ENCODE measurements at places on chromosomes 5 and 9.
A peak's percentile ranks its signal among the peaks of the same experiment; 100 is the strongest.

DNA sequence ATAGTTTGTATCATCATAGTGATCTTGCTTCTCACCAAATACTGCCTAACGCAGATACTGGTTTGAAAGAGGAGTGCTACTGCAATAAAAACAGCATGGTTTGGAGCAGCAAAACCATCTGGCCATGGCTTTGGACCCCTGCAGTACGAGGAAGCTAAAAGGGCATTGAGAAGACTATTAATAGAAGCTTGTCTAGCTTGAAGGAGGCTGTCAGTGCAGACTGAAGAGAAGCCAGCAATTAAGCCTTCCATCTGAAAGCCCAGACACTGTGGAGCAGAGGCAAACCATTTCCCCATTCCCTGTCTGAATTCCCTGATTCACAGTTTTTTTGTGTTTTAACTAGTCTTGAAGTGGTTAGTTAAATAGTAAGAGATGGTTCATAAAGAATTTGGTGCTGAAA is 281.6 kb downstream of the PTPRD start:
- no peak for DNase-seq

DNA sequence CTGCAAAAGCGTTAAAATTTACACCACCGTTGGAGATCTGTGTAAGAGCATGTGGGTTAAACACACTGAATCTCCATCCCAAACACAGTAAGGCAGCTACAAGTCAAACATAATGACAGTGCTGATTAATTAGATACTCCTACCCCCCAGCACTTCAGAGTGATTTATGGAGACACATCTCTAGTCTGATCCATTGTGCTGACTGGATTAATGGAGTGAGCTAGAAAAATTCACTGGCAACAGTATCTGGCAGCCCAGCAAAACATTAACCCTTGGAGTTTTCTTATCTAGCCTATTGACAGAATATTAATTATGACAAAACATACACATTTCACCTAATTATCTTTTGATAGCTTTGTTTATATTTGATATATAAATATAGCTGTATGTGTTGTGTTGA is 188.6 kb upstream of the ISL1 start:
- no peak for DNase-seq

GRCh38 chr5:50967009-50967562 is 300.6 kb downstream of the PARP8 start:
- no peak for DNase-seq

DNA sequence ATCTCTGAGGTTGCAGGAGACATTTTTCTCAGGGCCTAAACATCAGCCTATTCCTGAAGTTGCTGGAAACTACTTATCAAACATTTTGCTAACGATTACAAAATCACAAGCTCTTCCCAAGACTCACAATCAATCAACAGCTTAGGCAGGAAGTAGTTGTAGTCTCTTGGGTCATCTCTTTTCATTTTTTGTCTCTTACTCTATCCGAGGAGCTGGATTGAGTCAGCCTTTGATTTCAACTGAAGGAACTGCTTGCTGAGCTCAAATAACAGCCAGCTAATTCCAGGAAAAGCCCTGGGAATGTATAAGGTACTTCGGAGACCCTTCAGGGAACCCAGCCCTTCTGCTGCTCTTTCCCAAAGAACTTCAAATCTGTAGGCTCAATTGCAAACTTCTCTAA is 398.9 kb downstream of the PLK2 start:
- DNase-seq: peak; percentile 70

GRCh38 chr5:159680095-159680494 is 236.2 kb upstream of the ADRA1B start:
- DNase-seq: no peak

GRCh38 chr9:12880406-12881015 is 105.7 kb downstream of the LURAP1L start:
- no peak for DNase-seq

DNA sequence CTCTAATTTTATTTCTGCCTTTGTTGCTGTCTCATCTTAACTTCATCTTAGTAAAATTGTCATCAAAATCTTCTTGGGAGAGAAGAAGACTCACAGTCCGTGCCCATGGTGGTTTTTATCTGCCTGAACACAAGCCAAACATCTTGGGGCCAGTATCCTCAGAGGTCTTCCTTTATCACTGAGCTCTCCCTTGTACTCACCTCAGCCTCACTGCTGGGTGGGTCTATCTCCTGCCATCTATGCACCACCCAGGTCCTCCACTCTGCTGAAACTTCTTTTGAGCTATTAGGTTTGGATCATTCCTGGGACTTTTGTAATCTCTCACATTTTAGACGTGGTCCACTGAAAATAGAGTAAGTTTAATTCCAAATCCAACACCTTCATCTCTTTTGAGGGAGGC is 116.3 kb upstream of the EPB41L4A start:
- DNase-seq: no peak

GRCh38 chr9:129888293-129889121 is 53.2 kb downstream of the USP20 start:
- no peak for DNase-seq
